Tibial nerve (tissue), 4 donors: ENCODE measurements at places on chromosomes 7 and 10.

DNA sequence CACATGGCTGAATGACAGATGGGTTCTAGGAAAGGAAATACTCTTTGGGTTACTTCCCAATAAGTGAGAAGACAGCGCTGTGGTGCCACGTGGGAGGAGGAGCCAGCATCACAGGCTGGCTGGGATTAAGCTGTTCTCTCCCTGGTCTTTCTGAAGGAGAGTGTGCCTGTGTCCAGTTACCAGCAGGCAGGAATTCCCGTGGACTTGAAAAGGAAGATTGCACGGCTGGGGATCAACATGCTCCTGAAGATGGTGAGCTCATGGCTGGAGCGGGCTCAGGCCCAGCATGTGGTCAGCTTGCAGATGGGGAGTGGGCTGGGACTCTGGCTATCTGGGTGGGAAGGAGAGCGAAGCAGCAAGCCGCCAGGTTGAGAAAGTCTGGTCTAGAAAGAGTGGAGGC is 8.1 kb downstream of the ADCK2 start:
- no peaks in the 10 kb centered on the region for H3K4me1 ChIP-seq
- peaks cover 90% of the 10 kb centered on the region for H3K36me3 ChIP-seq
- no peak for DNase-seq
- H3K27ac ChIP-seq: no peak overlapping the region
- no peak overlapping the region for H3K4me3 ChIP-seq

GRCh38 chr7:30349816-30350215 is 65.4 kb downstream of the ZNRF2 start:
- H3K4me1 ChIP-seq: peaks cover 46% of the 10 kb centered on the region
- no peaks in the 10 kb centered on the region for H3K36me3 ChIP-seq
- no peak for DNase-seq
- H3K27me3 ChIP-seq: no peaks in the 10 kb centered on the region
- no peak overlapping the region for H3K4me3 ChIP-seq
- no peak overlapping the region for H3K27ac ChIP-seq

DNA sequence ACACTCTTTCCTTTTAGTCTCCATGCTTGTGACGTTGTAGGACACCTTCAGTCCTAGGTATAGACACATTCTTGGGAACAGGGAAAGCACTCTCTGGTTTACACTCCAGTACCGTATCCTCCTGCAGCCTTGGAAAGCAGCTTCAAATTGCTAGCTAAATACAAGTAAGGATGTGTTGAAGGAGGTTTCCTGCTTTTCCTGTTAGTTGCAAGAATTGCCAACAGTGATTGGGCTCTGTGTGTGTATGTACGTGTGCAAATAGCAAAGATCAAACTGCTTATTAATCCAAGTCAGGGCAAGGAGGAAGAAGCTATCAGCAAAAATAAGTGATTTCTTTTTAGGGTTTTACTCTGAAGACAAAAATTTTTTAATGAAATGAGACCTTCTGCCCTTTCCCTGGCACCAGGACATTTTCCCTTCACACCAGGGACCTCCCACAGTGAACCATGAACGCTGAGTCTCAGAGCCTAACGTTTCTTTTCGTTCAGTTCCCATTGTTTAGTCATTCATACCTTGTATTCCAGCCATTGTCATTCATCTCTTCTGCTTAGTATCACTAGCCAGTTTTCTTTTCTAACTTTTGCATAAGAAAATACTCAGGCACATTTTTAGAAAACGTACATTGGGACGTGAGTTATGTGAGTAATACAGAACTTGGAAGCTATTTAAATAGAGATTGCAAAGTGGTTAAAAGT is 36.9 kb upstream of the AUTS2 start:
- no peak overlapping the region for H3K27ac ChIP-seq
- H3K4me3 ChIP-seq: no peak overlapping the region
- H3K36me3 ChIP-seq: no peaks in the 10 kb centered on the region
- no peak for DNase-seq

GRCh38 chr7:135390829-135391228 is 119.1 kb downstream of the CNOT4 start:
- H3K27me3 ChIP-seq: no peaks in the 10 kb centered on the region
- no peak overlapping the region for H3K4me3 ChIP-seq
- H3K4me1 ChIP-seq: no peaks in the 10 kb centered on the region
- peaks cover 4% of the 10 kb centered on the region for H3K36me3 ChIP-seq
- DNase-seq: no peak
- no peak overlapping the region for H3K27ac ChIP-seq

DNA sequence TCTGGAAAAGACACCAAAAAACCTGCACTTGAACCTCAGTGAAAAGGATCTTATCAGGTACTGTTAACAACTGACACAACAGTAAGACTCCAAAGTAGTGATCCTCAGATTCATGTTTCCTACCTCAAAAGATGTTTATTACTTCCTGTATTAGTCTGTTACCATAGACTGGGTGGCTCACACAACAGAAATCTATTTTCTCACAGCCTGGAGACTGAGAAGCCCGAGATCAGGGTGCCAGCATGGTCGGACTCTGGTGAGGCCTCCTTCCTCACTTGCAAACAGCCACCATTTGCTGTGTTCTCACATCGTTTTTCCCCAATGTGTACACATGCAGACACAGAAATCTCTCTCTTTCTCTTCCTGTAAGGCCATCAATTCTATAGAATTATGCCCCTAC is 154.0 kb upstream of the THSD7A start:
- H3K27ac ChIP-seq: no peak overlapping the region
- H3K4me3 ChIP-seq: no peak overlapping the region
- H3K27me3 ChIP-seq: no peaks in the 10 kb centered on the region
- DNase-seq: no peak
- H3K36me3 ChIP-seq: no peaks in the 10 kb centered on the region

DNA sequence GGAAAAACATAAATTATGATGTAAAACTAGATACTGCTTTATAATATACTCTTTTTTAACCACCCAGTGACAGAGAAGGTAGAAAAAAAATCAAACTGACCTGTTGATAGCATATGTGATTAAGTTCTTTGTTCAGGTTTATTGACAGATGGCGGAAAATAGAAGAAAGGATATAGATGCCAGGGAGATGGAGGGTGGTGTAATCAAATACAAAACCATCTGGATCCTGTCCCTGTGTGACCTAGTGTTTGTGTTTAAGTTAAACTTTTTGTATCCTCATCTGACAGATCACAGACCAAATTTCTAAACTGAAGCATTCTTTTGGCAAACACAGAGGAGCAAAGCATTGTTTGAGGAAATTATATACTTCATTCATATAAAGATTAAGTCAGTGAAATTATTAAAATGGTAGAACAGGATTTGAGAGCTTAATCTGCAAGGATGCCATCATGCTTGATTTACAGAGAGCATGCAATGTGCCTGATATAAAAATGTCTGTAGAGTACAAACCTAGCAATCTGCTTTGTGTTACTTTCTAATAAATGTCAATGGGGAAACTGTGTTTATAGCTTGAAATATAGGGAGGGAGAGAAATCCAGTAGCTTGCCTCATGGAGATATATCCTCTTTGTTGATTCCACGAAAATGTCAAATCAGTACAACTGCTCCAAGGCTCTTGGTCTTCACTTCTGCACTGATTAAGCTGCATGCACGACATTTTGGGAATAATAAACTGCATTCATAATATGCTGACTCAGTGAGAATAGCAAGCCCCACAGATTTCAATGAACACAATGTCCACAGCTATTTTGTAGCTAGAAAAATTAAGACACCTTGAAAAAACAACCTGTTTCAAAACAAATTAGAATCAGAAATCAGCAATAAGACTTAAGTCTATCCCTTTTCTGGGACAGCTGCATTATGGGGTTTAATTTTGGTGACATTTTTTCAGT is 39.0 kb downstream of the SEM1 start:
- H3K27ac ChIP-seq: no peak overlapping the region
- H3K36me3 ChIP-seq: no peaks in the 10 kb centered on the region
- DNase-seq: no peak

GRCh38 chr10:30070001-30070685 is 10.8 kb upstream of the JCAD start:
- H3K27ac ChIP-seq: no peak overlapping the region
- H3K4me1 ChIP-seq: no peaks in the 10 kb centered on the region
- no peaks in the 10 kb centered on the region for H3K27me3 ChIP-seq
- DNase-seq: no peak
- no peaks in the 10 kb centered on the region for H3K36me3 ChIP-seq

DNA sequence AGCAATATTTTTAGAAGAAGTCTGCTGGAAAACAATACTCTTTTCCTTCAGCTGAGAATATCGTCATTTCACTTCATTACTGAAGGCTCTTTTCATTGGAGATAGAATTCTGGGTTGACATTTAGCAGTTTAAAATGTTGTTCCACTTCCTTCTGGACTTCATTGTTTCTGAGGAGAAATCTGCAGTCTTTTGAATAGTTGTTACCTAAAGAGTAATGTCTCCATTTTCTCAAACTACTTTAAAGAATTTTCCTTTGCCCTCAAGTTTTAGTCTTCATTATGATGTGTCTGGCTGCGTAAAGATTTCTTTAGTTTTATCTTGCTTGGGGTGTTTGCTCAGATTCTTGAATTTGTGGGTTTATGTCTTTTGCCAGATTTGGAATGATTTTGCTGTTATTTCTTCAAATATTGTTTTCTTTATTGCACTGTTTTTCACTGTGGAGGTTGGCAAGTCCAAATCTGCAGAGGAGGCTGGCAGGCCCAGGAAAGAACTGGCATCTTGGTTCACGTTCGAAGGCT is 136.3 kb downstream of the DNAJB6 start:
- H3K4me3 ChIP-seq: no peak overlapping the region
- H3K27ac ChIP-seq: no peak overlapping the region
- H3K4me1 ChIP-seq: no peaks in the 10 kb centered on the region
- H3K27me3 ChIP-seq: no peaks in the 10 kb centered on the region
- no peak for DNase-seq

- H3K4me3 ChIP-seq: no peak overlapping the region
- no peaks in the 10 kb centered on the region for H3K36me3 ChIP-seq
- no peaks in the 10 kb centered on the region for H3K27me3 ChIP-seq
- no peaks in the 10 kb centered on the region for H3K4me1 ChIP-seq
Measured at GRCh38 chr10:31749301-31749700, 179.3 kb downstream of the ARHGAP12 start.

DNA sequence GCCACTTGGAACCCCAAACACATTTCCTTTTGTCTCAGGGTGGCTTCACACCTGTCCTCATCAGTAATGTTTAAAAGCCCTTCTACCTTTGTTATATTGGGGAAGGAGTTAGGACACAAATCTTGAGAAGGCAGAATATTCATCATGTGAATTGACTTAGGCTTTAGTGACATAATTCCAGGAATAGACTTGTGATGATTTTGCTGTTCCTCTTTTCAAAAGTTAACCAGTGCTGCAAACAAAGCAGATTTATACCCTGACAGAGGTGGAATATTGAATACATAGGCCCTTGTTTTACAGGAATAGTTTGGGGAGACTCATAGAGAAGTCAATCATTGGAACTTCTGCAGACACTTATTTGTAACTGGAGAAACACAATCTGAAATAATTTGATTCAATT is 27.0 kb downstream of the ZNF786 start:
- H3K4me1 ChIP-seq: peaks cover 9% of the 10 kb centered on the region
- H3K27ac ChIP-seq: no peak overlapping the region
- H3K27me3 ChIP-seq: no peaks in the 10 kb centered on the region
- H3K4me3 ChIP-seq: no peak overlapping the region
- H3K36me3 ChIP-seq: no peaks in the 10 kb centered on the region
- no peak for DNase-seq

DNA sequence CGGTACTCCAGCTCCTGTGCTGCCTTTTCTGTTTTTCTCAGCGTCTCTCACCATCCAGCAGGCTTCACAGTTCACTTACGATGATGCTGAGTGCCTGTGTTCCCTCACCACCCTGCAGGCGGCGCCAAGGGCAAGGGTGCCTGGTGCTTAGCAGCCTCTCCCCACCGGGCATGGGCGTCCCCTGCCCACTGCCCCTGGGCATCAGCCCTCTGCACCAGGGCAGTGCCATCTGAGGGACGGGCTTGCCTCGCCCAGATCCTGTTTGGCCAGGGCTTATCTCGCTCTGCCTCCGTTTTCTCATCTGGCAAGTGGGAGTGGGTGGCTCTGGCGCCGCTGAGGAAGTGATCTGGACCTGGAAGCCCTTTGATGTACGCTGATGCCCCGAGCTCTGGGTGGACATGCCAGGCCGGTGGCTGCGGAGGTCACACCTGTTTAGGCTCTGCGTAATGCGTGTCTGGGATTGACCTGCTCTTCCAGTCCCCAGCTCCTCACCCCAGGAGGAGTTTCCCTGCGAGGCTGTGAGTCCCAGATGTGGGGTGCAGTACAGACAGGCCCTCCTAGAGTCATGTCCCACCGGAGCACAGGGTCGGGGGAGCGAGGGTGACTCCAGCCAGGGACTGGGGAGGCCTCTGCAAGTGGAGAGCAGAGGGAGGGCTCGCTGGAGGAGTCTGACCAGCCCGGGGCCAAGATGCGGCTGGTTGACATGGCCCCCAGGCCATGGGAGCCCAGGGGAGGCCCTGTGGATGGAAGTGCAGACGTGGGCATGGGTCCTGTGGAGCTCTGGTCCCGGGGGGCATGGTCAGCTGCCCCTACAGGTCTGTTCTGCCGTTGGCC is 11.8 kb downstream of the TTYH3 start:
- H3K4me3 ChIP-seq: no peak overlapping the region
- peak overlapping the region; percentile 27 for H3K27ac ChIP-seq
- no peaks in the 10 kb centered on the region for H3K36me3 ChIP-seq
- H3K4me1 ChIP-seq: no peaks in the 10 kb centered on the region
